ENCODE measurements at places on chromosomes 4 and X. TPM values are rescaled to one million over a fixed set of nuclear protein-coding genes. Genes with fewer than 3 reads are reported as not detected.

GRCh38 chr4:103074744-103075434 lies 1.7 kb downstream of the SLC9B2 start:
- DNase-seq, result no peak

DNA sequence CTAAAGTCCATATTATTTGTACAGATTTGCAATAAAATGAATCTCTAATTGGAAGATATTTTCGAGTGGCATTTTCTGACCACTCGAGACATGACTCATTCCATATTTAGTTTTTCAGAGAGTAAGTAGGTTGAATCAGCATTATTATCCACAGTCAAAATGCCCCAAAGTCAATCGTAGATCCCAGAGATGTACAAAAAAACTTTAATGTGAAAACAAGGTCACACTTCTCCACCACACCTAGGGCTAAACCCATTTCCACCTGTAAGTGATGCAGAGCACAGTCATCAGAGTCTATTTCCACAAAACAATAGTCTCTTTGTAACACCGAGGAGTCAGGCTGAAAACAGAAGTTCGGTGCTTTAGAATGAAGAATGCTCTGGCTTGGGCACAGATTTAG lies 117.1 kb upstream of the TENM3 start:
- DNase-seq, result no peak

GRCh38 chrX:46912098-46912602 lies at the start of gene JADE3:
Gene JADE3, plus strand, starts transcription at chrX:46912421. Its CDS starts 72,474 bp downstream, at chrX:46984895.
- no peak for DNase-seq

GRCh38 chrX:23786268-23786815 lies 3.4 kb downstream of the SAT1 start:
- no peak for DNase-seq

GRCh38 chr4:66872661-66873060 lies 672.6 kb downstream of the CENPC start:
- DNase-seq, result no peak

- no peak for DNase-seq
These were observed 39.6 kb downstream of the HTRA3 start for GRCh38 chr4:8308856-8309771.

DNA sequence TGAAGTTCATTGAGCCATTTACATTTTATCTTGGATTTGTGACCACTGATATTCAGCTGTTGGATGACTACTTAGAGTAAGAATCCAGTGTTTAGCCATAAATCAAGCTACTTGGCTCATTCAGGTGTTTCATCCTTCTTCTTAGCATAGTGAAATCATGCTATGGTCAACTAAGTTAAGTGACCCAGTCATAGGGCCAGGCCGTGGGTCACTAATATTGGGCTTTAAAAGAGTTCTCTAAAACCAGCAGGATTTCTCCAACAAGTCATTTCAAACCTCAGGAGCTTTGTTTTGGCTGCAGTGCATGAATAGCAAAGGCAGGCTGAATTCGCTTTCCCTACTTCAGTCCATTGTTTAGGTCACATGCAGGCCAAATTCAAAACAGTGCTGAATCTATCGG lies 181.0 kb downstream of the MAML3 start:
- DNase-seq, result no peak

- DNase-seq, result no peak
These were observed 73.1 kb downstream of the ADGRL3 start for GRCh38 chr4:61273233-61273632.

GRCh38 chr4:7384003-7384928 lies 50.5 kb downstream of the PSAPL1 start:
- DNase-seq, result no peak

- DNase-seq, result no peak
These were observed 38.6 kb upstream of the TMEM131L start for GRCh38 chr4:153427363-153428071.

DNA sequence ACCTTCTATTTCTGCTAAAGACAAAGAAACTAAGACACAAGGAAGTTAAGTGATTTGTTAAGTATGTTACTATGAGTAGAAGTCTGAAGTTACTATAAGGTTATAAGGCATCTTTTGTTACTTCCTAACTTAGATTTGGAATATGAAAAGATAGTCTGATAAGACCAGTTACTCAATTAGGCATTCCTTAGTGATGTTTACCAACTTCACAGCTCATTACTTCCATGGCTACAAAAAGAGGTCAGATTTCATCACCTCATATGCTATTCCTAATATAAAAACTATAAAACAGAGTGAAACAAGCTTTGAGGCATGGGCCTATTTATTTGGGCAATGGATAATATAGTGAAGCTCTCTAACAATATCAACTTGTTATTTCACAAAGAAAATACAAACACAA lies 143.1 kb downstream of the TBCK start:
- no peak for DNase-seq

- DNase-seq, result no peak
These were observed 5.6 kb upstream of the ADD1 start for GRCh38 chr4:2837904-2838496.

DNA sequence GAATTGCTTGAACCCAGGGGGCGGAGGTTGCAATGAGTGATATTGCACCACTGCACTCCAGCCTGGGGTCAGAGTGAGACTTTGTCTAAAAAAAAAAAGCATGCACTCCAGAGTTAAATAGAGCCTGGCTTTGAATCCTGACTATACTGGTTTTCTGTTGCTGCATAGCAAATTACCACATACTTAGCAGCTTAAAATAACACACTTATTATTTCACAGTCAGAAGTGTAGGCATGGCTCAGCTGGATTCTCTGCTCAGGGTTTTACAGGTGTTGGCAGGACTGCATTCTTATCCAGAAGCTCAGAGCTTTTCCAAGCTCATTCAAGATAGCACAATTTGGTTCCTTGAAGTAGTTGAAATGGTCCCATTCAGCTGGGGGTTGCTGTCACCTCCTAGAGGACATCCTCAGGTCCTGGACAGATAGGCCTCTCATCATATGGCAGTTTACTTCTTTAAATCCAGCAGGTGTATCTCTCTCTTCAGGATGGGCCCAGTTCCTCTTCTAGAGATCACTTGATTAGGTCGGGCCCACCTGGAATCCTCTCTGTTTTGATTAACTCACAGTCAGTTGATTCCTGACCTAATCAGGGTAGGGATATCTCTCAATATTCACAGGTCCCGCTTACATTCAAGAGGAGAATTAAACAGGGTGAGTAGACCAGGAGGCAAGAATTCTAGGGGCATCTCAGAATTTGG lies 26.8 kb downstream of the DOCK11 start:
- no peak for DNase-seq

DNA sequence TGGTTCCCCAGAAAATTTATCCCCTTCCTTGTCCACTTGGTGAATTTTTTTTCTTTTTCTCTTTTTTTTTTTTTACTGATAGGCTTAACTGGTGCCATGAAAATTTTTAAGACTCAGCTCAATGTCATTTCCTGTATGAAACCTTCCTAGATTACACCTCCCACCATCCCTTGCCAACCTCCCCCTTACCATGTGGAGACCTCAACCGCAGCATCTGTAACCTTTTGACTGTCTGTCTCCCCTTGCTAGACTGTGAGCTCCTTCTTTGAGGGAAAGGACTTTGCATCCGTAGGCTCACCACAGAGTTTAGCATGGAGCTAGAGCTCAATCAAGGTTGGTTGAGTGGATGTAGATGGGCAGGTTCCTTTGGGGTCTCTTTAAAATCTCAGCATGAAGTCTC lies 5.2 kb upstream of the PGRMC1 start:
- no peak for DNase-seq

DNA sequence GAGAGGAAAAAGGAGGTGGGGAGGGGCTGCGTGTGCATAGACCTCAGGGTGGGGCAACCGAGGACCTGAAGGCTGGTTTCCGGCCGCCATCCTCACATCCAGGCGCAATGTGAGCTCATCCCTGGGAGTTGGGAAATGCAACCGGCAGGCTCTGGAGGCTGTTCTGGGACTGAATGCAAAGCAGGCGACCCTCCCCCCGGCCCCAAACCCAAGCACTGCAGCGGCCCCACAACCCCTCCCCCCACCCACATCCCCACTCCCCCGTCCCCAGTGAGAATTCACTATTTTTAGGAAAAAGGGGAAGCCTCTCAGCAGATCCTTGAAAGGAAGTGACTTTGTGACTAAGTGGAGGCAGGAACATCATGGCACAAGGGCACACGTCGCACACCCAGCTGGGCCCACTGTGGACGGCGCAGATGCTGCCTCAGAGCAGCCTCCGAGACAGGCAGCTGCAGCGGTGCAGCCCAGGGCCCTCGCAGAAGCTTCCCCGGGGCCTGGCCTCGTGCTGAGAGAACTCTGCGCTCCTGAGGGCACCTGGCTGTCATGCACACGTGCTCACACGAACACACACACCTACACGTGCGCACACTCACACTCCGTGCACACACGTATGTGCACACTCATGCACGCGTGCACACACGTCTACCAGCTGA lies 1.3 kb upstream of the PDE6B start:
- no peak for DNase-seq

GRCh38 chr4:145670422-145670821 lies 9.5 kb upstream of the C4orf51 start:
- DNase-seq, result no peak

CT47A7 gene
- not detected for total RNA-seq

ERCC6L gene
- total RNA-seq, result 0.13 TPM

KLHL15 gene
- 7.7 TPM for total RNA-seq

SPACA5 gene
- not detected for total RNA-seq

PRDM5 gene
- total RNA-seq, result 14.4 TPM

ARHGEF38 gene
- total RNA-seq, result not detected

RHOH gene
- total RNA-seq, result 4.6 TPM

All from omental fat pad (tissue), 4 donors.